GM23248 (cell line): ENCODE measurements at places on chromosomes 2 and 18. TPM values are rescaled to one million over a fixed set of nuclear protein-coding genes. Genes with fewer than 3 reads are reported as not detected.

DNA sequence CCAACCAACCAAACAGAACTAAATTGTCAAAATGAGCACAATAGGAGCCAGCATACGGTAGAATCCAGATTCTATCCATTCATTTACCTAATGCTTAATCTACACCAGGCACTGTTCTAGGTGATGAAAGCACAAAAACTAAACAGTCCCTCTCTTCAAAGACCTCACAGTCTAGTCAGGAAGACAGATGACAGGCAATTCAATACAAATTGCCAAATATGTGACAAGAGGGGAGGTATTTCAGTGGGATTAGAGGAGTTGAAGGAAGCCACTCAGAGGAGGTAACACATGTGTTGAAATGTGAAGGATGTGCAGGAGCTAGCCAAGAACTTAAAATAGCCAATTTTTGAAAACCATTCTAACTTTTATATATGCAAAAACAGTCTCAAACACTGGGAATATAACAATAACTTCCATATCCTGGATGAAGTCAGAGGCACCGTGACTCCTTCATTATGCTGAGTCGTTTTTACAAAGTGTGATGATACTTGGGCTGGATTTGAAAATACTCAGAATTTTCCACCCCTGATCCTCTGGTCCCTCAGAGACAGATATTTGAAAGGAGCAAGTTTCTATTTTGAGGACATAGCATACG is 204.9 kb downstream of the PID1 start:
- no peaks in the 10 kb centered on the region for H3K27me3 ChIP-seq
- H3K4me1 ChIP-seq, result no peaks in the 10 kb centered on the region
- no peaks in the 10 kb centered on the region for H3K36me3 ChIP-seq
- DNase-seq, result no peak
- no peak overlapping the region for H3K27ac ChIP-seq

Gene XIRP2
- polyA plus RNA-seq, result not detected in 2 replicates

Gene SCYGR4
- polyA plus RNA-seq, result not detected in 2 replicates

Gene UGT1A3
- not detected in 2 replicates for polyA plus RNA-seq

Gene CRACDL
- polyA plus RNA-seq, result not detected in 2 replicates

GRCh38 chr18:2903006-2903405 is 56.2 kb downstream of the EMILIN2 start:
- H3K36me3 ChIP-seq, result no peaks in the 10 kb centered on the region
- no peaks in the 10 kb centered on the region for H3K27me3 ChIP-seq
- peaks cover 34% of the 10 kb centered on the region for H3K4me1 ChIP-seq
- DNase-seq, result peak; percentile 91

Gene KCNJ3
- polyA plus RNA-seq, result not detected in 2 replicates

DNA sequence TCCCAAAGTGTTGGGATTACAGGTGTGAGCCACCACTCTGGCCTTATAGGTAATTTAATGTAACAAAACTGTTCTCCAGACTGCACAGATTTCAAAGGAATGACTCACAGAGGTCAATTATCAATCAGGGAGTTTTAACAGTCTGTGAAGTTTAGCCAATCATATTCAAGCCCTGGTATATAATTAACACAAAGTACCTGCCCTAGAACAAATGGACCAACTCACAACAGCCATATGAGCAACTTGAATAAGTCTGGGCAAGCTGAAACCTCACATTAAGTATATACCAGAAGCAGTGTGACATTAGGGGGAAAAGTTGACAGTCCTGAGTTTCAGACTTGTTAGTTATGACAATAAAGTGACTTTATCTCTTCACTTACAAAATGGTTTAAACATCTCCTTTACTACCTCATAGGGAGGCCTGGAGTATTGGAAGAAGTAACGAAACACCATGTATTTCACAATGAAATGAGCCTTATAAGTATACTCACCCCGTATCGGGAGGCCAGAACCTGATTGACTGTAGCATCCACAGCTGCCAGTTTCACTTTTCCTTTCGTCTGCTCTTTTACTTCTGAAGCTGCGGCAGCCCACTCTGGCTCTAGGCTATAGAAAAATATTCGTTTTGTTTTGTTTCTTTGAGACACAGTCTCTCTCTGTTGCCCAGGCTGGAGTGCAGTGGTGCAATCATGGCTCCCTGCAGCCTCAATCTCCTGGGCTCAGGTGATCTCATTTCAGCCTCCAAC is 22.2 kb downstream of the PDIA6 start:
- DNase-seq, result no peak
- H3K27me3 ChIP-seq, result no peaks in the 10 kb centered on the region
- no peaks in the 10 kb centered on the region for H3K4me1 ChIP-seq

Gene CREG2
- 0.15 TPM in 1 of 2 replicates, not detected in the other for polyA plus RNA-seq

- no peaks in the 10 kb centered on the region for H3K27me3 ChIP-seq
- H3K4me3 ChIP-seq, result no peak overlapping the region
- H3K4me1 ChIP-seq, result no peaks in the 10 kb centered on the region
Observed at GRCh38 chr2:232170396-232170795, 208.2 kb upstream of the ALPP start.

DNA sequence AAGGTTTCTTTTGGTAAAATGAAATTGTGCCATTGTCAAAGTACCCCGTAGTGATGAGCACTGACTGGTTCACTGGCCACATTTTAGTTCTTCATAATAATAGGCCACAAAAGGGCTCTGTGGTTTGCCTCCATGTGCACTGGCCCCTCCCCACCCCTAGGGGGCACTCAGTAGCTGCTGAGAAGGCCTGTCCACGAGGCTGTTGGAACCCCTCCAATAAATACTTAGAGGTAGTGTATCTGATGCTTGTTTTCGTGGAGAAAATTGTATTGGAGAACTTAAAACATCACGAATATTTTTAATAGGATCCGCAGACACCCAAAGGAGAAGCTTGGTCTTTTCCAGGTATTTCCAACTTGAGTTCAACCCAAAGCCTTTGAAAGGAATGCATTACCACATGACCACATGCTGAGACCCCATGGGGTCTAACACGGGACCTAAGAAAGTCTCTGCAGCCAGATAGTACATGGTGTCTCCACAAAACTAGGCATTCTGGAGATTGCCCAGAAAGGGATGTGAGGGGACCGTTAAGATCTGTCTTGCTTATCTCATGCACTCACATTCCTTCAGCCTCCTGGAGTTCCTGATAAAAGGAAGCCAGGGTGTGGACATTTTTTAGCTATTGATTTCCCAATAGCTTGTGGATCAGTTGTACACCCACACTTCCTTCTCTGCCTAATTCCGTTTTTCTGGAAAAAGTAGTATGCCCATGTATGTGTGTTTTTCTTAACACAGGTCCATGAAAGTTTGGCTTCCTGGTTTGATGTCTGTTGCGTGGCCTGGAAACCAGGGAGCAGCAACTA is 28.5 kb upstream of the NOSTRIN start:
- no peak overlapping the region for H3K4me3 ChIP-seq
- no peaks in the 10 kb centered on the region for H3K27me3 ChIP-seq
- no peaks in the 10 kb centered on the region for H3K36me3 ChIP-seq
- DNase-seq, result peak; percentile 82
- H3K27ac ChIP-seq, result no peak overlapping the region
- H3K4me1 ChIP-seq, result no peaks in the 10 kb centered on the region

DNA sequence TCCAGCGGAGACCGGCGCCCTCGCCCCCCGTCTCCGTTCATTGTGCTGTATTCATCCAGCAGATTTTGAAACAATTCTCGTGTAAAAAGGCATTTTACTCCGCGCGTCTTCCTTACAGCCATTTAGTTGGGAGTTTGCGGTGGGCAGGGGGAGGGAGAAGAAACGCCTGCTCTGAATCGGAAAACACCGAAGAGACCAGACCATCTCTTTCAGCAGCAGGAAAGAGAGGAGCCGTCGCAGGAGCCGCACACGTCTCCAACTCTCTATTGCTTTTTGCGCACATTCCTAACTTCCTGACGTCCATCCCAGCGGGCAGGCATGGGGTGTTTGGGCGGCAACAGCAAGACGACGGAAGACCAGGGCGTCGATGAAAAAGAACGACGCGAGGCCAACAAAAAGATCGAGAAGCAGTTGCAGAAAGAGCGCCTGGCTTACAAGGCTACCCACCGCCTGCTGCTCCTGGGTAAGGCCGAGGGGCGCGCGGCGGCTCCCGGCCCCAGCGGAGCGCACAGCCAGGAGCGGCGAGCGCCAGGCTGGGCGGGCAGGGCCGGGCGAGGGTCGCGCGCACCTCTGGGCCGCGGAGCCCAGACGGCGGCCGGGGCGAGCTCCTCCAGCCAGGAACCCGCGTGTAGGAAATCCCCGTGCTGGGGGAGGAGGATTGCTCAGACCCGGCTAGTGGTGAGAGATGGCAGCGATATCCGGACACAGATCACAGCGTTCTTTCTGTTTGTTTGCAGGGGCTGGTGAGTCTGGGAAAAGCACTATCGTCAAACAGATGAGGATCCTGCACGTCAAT is 63.2 kb downstream of the GNAL start:
- no peaks in the 10 kb centered on the region for H3K36me3 ChIP-seq
- no peaks in the 10 kb centered on the region for H3K4me1 ChIP-seq

GRCh38 chr2:20551260-20551944 is 99.5 kb downstream of the HS1BP3 start:
- no peaks in the 10 kb centered on the region for H3K27me3 ChIP-seq
- DNase-seq, result peak; percentile 61

GRCh38 chr18:35172009-35172408 is 68.8 kb upstream of the ZNF397 start:
- no peaks in the 10 kb centered on the region for H3K4me1 ChIP-seq
- DNase-seq, result no peak
- H3K27me3 ChIP-seq, result 0 out of 2 replicates have a peak, but pooled peaks cover 4% of the 10 kb centered on the region
- H3K36me3 ChIP-seq, result no peaks in the 10 kb centered on the region
- H3K27ac ChIP-seq, result no peak overlapping the region
